Activated CD4-positive, alpha-beta T cell treated with anti-CD3 and anti-CD28 coated beads, Interleukin-2, amount 10 ng/mL, durations not matched to agents 7 days and 5 days (primary cell): ENCODE measurements at places on chromosomes 3 and 15. TPM values are rescaled to one million over a fixed set of nuclear protein-coding genes. Genes with fewer than 3 reads are reported as not detected.
A peak's percentile ranks its signal among the peaks of the same experiment; 100 is the strongest.

Gene TGM5
- not detected for total RNA-seq

Gene OR5K2
- total RNA-seq, result not detected

Gene RTF1
- total RNA-seq, result 40.4 TPM

Gene WDR53
- total RNA-seq, result 19.5 TPM

Gene REC114
- total RNA-seq, result not detected

Gene ATP8B4
- 6.8 TPM for total RNA-seq

Gene SLITRK3
- total RNA-seq, result not detected

Gene DIPK2A
- 24.8 TPM for total RNA-seq

DNA sequence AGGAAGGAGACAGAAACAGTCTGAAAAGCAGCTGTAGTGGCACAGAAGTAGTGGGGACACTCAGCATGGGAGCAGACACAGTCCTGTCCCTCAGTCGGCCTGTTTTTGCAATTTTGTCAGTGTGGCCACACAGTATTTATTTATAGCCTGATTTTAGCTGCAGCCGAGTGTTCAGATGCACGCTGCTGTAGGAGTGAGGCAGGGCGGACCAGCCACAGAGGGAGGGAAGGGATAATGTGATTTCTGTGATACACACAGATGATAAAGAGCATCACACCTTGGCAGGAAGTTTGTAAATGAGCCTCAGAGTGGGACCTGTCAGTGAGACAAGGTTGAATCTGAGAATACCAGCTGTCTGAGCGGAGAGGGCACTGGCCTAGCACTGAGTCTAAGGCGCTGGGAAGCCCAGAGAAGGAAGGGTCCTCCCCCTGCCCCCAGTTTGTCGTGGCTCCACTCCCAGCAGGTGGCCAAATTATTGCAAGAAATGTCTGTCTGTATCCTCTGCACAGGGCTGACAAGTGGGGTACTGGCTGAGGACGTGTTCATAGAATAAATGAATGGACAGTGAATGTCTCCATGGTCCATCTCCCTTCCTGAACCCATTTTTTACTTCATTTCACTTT, 3.8 kb downstream of the PSTPIP1 start:
- H3K4me1 ChIP-seq, result peaks cover 81% of the 10 kb centered on the region
- H3K4me3 ChIP-seq, result peak overlapping the region; percentile 95
- H3K27ac ChIP-seq, result peak overlapping the region; percentile 59
- DNase-seq, result no peak
- no peaks in the 10 kb centered on the region for H3K27me3 ChIP-seq

- peaks cover 52% of the 10 kb centered on the region for H3K36me3 ChIP-seq
- no peak for DNase-seq
- peaks cover 69% of the 10 kb centered on the region for H3K4me1 ChIP-seq
- H3K4me3 ChIP-seq, result no peak overlapping the region
- H3K27me3 ChIP-seq, result no peaks in the 10 kb centered on the region
- no peak overlapping the region for H3K27ac ChIP-seq
These were observed 2.3 kb upstream of the LMLN start for GRCh38 chr3:197957790-197958133.

DNA sequence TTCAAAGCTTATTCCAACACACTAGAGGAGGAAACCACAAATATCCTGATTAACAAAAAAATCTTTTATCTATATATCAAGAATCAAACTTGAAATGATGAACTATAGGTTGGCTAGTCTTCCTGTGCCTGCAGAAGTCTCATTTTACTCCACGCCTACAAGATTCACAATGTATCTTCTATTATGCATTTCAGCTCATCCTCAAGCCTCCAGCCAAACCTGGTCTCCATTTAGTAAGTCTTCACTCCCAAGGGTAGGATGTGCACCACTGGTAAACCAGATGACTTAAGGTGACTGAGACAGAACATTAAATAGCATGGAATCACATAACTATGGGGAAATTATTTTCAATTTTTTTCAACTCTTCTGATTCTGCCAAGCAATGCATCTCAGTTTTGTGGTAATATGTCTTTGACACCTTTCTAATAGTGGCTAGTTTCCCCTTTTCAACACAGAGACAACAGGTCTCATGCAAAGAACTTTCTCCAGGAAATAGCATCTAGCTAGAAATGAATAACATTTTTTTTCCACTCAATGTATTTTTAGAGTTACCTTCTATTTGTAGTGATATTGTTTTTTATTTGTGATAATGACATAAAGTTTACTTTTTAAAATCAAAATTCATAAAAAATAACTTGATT, 166.9 kb downstream of the TNIK start:
- peaks cover 27% of the 10 kb centered on the region for H3K4me1 ChIP-seq
- no peaks in the 10 kb centered on the region for H3K27me3 ChIP-seq
- no peak overlapping the region for H3K27ac ChIP-seq
- no peak overlapping the region for H3K4me3 ChIP-seq
- H3K36me3 ChIP-seq, result peaks cover 12% of the 10 kb centered on the region

GRCh38 chr3:50139308-50139707, 15.8 kb upstream of the SEMA3F start:
- DNase-seq, result no peak
- no peak overlapping the region for H3K27ac ChIP-seq
- H3K27me3 ChIP-seq, result no peaks in the 10 kb centered on the region
- no peaks in the 10 kb centered on the region for H3K36me3 ChIP-seq

GRCh38 chr3:190486533-190486864, 27.4 kb upstream of the IL1RAP start:
- DNase-seq, result no peak
- H3K27ac ChIP-seq, result no peak overlapping the region
- H3K36me3 ChIP-seq, result no peaks in the 10 kb centered on the region
- H3K4me1 ChIP-seq, result peaks cover 3% of the 10 kb centered on the region
- H3K27me3 ChIP-seq, result peaks cover 46% of the 10 kb centered on the region

DNA sequence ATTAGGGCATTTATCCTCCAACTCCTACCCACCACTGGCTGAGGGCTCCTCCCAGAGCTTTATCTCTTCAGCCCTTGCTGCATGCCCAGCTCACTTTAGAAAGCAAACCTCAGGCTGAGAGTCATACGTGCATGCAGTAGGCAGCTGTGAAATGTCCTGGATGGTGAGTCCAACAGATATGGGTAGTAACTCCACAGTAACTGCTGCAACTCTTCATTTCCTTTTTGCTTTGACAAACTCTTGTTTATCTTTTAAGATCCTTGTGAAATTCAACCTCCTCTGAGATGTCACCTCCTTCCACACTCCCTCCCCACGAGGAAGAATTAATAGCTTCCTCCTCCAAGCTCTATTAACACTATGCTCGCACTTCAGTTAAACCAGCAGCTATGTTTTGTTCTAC, 35.9 kb upstream of the CTNNB1 start:
- peaks cover 17% of the 10 kb centered on the region for H3K4me1 ChIP-seq
- H3K36me3 ChIP-seq, result peaks cover 1% of the 10 kb centered on the region
- DNase-seq, result no peak
- no peaks in the 10 kb centered on the region for H3K27me3 ChIP-seq

DNA sequence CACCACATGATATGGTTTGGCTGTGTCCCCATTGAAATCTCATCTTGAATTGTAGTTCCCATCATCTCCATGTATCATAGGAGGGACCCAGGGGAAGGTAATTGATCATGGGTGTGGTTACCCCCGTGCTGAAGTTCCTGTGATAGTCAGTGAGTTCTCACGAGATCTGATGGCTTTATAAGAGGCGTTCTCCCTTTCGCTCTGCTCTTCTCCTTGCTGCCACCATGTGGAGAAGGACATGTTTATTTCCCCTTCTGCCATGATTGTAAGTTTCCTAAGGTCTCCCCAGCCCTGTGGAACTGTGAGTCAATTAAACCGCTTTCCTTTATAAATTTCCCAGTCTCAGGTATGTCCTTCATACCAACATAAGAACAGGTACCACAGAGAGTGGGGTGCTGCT, 21.9 kb downstream of the OSTN start:
- no peaks in the 10 kb centered on the region for H3K27me3 ChIP-seq
- no peak for DNase-seq
- no peak overlapping the region for H3K27ac ChIP-seq
- H3K4me3 ChIP-seq, result no peak overlapping the region
- no peaks in the 10 kb centered on the region for H3K36me3 ChIP-seq

GRCh38 chr3:107847791-107848190, 243.0 kb downstream of the CD47 start:
- H3K36me3 ChIP-seq, result no peaks in the 10 kb centered on the region
- H3K27me3 ChIP-seq, result peaks cover 2% of the 10 kb centered on the region
- H3K27ac ChIP-seq, result no peak overlapping the region
- H3K4me1 ChIP-seq, result no peaks in the 10 kb centered on the region
- H3K4me3 ChIP-seq, result no peak overlapping the region

DNA sequence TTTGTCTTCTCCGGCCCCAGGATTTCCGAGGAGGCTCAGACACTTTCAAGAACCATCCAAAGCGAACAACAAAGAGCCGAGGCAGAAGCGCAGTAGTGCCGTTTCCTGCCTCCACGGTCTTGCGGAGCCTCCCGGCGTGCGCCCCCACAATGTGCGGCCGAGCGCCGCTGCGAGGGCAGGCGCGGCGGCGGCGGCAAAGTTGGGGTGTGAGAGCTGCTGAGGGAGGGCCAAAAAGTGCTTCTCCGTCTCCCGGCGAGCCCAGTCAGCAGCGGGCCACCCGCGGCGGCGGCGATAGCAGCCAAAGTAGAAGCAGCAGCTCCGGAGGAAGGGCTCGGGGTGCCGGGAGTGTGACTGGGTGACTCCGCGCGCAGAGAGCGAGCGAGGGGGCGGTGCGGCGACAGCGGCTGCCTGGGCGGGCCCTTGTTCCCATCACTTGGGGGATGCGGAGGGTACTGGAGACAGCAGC, 749.1 kb downstream of the ROBO1 start:
- no peak overlapping the region for H3K4me3 ChIP-seq
- no peaks in the 10 kb centered on the region for H3K36me3 ChIP-seq
- peaks cover 9% of the 10 kb centered on the region for H3K27me3 ChIP-seq
- peak; percentile 12 for DNase-seq
- H3K4me1 ChIP-seq, result peaks cover 5% of the 10 kb centered on the region
- H3K27ac ChIP-seq, result no peak overlapping the region

- no peaks in the 10 kb centered on the region for H3K27me3 ChIP-seq
- no peaks in the 10 kb centered on the region for H3K36me3 ChIP-seq
- H3K4me3 ChIP-seq, result no peak overlapping the region
- no peak for DNase-seq
These were observed 118.2 kb upstream of the STRIT1 start for GRCh38 chr3:155411500-155412223.

DNA sequence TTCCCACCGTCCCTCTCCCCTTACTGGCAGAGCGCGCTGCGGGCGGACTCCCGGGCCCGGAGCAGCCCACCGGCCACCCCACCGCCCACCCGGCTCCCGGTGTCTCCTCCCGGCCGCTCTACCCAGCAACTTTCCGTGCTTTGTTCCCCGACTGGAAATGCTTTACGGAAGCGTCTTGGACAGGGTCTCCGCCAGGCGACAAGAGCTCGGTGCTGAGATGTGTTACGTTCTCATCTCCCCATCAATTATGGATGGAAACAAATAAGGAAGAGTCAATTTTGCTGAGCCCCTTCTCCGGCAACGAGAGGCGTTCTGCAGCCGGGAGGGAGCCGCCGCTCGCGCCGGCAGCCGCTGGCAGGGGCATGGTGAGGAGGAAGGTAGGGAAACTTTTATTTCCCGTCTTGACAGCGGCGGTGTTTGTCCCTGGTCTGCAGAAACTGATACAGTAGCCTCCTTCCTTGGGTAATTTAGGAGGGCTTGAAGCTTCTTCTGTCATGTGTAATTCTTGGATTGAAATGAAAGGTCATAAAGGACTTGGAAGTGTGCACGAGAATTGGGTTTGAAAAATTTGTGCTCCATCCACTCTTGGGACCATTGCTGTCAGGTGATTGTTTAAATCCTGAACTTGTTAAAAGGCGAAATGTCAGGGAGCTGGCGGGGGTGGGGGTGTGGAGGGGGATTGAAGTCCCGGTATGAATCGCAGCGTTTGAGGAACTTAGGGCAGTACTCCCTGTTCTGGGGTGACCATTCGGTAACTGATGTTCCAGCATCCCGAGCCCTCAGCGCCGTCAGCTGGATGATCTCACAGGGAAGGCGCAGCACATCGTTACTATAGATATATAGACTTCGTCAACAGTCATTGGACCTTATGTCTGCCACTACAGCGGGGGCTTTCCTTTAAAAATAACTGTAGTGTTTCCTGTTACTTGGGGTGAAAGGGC, 1.5 kb downstream of the SEMA6D start:
- DNase-seq, result no peak
- H3K4me3 ChIP-seq, result no peak overlapping the region
- peaks cover 52% of the 10 kb centered on the region for H3K27me3 ChIP-seq
- no peak overlapping the region for H3K27ac ChIP-seq
- H3K36me3 ChIP-seq, result no peaks in the 10 kb centered on the region

- DNase-seq, result no peak
- H3K4me1 ChIP-seq, result no peaks in the 10 kb centered on the region
- no peak overlapping the region for H3K4me3 ChIP-seq
- H3K36me3 ChIP-seq, result no peaks in the 10 kb centered on the region
These were observed 17.7 kb upstream of the CPA3 start for GRCh38 chr3:148847351-148847750.

DNA sequence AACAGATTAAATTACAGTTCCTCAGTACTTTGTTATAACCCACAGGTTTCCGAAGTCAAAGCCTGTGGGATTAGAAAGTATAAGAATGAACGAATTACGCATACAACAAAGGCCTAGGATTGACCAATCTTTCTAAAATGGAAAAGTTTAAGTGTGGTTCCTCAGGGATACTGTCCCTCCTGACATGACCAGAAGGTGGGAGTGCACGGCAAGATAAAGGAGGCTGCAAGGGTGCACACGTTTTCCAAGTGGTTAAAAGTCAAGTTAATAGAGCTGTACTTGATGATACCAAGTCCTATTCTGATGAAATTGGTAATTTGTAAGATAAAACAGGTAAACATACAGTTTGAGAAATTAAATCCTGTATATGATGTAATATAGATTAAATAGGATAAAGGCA, 96.2 kb downstream of the ALDH1A2 start:
- H3K27ac ChIP-seq, result no peak overlapping the region
- no peaks in the 10 kb centered on the region for H3K36me3 ChIP-seq
- no peak for DNase-seq
- H3K4me3 ChIP-seq, result no peak overlapping the region

GRCh38 chr3:154758109-154758868, 321.8 kb upstream of the MME start:
- no peaks in the 10 kb centered on the region for H3K36me3 ChIP-seq
- no peaks in the 10 kb centered on the region for H3K4me1 ChIP-seq
- no peaks in the 10 kb centered on the region for H3K27me3 ChIP-seq

DNA sequence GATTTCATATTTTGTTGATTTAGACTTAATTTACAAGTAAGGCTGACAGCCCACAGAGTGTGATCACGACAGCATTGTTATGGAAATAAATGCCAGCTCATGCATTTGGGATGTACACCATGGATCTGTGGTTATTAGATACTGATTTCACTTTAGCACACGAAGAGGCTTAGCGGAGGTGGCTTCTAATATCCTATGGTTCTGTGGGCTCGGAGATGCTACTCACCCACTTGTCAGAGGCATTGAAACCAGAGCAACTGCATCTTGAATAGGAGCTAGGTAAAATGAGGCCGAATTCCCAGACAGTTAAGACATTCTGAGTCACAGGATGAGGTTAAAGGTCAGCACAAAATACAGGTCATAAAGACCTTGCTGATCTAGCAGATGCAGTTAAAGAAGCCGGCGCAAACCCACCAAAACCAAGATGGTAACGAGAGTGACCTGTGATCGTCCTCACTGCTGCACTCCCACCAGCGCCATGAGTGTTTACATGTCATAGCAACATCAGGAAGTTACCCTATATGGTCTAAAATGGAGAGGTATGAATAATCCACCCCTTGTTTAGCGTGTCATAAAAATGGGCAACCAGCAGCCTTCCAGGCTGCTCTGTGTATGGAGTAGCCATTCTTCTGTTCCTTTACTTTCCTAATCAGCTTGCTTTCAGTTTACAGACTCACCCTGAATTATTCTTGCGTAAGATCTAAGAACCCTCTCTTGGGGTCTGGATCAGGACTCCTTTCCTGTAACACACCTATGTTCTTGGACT, 117.5 kb downstream of the PGPEP1L start:
- no peak for DNase-seq
- no peak overlapping the region for H3K27ac ChIP-seq
- no peaks in the 10 kb centered on the region for H3K27me3 ChIP-seq
- H3K4me3 ChIP-seq, result no peak overlapping the region
- H3K36me3 ChIP-seq, result no peaks in the 10 kb centered on the region
